ENCODE measurements at places on chromosomes 5 and 9. TPM values are rescaled to one million over a fixed set of nuclear protein-coding genes. Genes with fewer than 3 reads are reported as not detected.

The PCDHGB3 gene
- 2.4 TPM for polyA plus RNA-seq

The CCL27 gene
- 0.66 TPM for polyA plus RNA-seq

The SLC34A1 gene
- polyA plus RNA-seq: 178 TPM

The SPATA31C1 gene
- 0.16 TPM for polyA plus RNA-seq

The TMEM215 gene
- polyA plus RNA-seq: 0.24 TPM

DNA sequence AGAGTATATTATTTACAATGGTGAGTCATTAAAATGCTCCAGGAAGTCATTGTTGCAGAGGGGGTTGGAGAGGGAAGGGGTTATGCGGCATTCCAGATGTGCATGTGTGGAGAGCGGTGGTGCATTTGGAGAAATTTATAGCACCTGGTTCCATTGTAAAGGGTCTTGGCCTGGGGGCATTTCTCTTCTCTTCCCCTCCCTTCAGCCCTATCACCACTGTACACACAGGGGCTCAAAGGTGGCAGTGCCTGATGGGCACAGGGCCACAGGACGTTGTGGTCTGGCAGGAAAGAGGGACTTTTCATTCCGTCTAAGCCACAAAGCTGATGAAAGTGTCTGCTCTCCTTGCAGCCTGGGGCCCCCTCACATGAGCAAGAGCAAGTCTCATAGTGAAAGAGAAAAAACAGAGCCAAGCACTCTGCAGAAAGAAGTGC lies 442.4 kb upstream of the ZNF462 start:
- no peak for DNase-seq

DNA sequence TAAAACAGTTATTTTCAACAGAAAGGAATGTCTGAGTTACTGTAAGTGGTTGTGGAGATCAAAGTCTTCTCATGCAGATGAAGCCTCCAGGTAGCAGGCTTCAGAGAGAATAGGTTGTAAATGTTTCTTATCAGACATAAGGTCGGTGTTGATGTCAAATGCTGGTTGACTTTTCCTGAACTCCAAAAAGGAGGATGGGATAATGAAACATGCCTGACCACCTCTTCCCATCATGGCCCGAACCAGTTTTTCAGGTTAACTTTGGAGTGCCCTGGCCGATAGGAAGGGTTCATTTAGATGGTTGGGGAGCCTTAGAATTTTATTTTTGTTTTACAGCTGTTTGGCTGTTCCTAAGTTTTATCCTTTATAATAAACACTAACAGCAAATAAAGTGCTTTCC lies 478.4 kb downstream of the ACTL7B start:
- no peak for DNase-seq

GRCh38 chr9:91647371-91647770 lies 223.7 kb upstream of the NFIL3 start:
- no peak for DNase-seq

DNA sequence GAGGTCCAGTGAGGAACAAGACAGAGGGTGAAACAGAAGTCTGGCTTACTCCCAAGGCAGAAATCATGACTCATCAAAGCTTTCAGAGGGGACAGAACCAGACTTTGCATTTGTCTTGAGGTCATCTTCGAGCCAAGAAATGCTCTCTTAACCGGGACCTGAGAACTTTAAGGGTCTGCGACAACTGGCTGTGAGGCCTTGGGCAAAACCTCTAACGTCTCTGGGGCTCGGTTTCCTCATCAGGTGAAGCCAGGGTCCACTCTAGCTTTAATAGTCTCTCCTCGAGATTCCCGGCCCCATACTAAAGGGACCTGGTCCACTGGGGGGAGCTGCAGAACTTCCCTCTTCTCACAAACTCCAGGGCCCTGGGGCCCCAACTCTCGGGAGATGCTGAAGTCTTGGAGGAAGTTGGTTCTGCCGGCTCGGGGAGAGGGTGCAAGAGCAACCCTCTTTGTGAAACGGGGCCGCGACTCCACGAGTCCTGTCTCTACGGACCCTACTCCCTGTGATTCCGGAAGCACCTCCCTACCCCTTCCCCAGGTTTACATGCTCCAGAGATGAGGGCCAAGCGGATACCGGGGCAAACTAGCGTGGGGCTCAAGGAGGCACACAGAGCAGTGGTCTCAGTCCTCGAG lies 2.6 kb downstream of the GLIS3 start:
- DNase-seq: peak; percentile 62

DNA sequence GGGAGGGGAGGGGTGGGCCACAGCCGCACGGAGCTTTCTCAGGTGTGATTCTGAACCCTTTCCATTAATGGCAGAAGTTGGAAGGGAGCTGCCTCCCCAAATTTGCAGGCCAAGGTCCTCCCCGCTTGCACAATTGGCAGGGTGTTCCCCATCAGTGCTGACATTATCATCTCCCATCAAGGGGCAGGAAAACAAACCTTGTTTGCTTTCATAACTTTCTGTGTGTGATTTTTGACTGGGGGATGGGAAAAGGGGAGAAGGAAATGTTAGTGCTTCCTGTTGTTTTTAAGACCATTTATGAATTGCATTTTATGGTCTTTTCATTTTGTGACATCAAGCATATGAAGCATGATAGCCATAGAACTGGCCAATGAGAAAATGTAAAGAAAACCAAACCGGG lies 242.2 kb downstream of the GOLPH3 start:
- DNase-seq: no peak

- no peak for DNase-seq
Measured at GRCh38 chr9:99577351-99577750, 244.3 kb upstream of the NR4A3 start.

- peak; percentile 65 for DNase-seq
Measured at GRCh38 chr9:6703898-6704639, 53.7 kb upstream of the KDM4C start.

DNA sequence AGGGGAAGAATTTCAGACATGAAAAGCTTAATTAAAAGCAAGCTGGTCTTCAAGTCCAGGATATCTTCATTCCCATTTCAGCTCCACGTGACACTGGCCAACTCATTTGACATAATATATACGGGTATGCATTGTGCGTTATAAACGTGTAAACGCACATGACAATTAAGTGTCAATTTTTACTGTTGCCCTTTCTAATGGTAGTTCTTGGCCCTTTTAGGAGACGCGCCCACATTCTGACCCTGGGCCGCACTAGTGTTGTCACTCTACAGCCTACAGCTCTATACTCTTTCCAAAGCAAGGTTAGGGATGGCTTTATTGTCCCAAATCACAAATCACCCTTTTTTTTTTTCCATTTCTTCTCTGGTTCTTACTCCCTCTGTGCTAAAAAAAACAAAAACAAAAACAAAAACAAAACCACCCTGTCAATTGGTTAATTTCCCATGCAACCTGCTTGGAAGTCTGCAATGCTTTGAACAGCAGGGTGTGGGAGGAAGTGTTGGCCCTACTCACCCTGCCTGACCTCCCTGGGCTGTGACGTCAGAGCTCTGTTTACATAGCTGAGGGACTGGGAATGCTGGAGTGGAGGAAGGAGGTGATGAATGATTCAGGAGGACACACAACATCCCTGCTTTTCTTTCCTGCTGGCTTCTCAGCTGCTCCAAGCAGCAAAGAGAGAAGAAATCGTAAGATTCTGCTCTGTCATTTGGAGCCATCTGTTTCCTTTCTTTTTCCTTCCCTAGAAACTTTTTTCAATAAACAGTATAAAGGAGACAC lies 19.3 kb downstream of the RFK start:
- DNase-seq: peak; percentile 52

GRCh38 chr5:118144540-118144939 lies 843.8 kb downstream of the DTWD2 start:
- no peak for DNase-seq
